ENCODE measurements at places on chromosomes 4 and X.

- DNase-seq = no peak
Measured at GRCh38 chrX:33339219-33339618, 127.9 kb upstream of the DMD start.

- DNase-seq = no peak
Measured at GRCh38 chr4:106496061-106496460, 127.5 kb upstream of the GIMD1 start.

- peak; percentile 5 for DNase-seq
Measured at GRCh38 chr4:84750260-84750959, 167.5 kb downstream of the CDS1 start.

DNA sequence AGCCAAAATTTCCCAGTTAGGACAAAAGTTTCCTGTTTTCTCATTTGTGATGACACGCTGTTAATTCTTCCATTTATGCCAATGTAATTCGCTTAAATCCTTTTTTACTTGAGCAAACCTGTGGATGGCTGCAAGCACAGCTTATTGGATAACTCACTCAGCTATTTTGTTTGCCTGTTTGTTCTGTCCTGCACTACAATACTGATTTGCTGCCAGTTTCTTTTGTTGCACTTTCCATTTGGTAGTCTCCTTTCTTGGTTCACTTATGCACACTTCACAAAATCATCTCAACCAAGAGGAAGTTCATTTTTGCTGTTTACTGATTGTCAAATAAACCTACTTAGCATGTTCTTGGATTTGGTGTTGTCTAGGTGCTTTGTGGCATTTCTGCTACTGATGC, 40.3 kb downstream of the MFAP3L start:
- no peak for DNase-seq

DNA sequence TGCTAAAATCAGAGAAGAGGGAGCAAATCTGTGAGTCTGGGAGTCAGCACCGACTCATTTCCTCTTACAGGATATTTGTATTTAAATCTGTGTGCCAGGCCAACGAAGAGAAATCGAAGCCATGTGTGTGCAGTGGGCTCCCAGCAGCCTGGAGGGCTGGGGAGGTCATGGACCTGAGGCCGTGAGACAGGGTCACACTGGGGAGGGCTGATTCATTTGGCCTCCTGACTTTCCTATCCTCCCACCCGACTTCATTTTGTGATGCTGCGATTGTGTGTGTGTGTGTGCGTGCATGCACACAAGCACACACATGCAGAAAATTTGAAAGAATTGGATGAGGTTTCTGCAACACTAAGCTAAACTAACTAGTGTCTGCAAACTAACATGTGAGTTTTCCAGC, 48.7 kb upstream of the STX18 start:
- DNase-seq = no peak

GRCh38 chr4:6357476-6357875, 87.8 kb downstream of the WFS1 start:
- no peak for DNase-seq

DNA sequence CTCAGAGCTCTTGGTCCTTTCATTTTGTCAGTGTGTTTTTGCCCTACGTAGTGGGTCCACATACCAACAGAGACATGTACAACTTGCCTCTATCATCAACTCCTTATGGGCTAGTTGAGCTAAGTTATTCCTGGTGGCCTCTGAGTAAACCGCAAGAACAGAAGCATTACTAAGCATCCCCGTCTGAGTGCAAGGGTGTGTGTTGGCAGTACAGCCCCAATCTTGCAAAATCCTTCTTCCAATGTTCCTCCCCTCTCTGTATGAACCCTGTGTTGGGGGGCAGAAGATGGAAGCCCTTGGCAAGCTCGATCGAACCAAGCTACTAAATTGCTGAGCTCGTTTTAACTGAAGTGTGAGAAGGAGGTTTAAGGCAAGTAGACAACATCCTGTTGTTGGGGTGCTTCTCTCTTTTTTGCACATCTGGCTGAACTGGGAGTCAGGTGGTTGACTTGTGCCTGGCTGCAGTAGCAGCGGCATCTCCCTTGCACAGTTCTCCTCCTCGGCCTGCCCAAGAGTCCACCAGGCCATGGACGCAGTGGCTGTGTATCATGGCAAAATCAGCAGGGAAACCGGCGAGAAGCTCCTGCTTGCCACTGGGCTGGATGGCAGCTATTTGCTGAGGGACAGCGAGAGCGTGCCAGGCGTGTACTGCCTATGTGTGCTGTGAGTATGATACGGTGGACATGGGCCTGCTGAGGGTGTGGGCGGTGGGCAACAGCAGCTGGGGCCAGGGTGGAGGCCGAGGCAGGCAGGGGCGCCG, at the start of gene SH2D1A:
Gene SH2D1A (plus strand): TSS at position 447 of the 760 bp plus-strand sequence. CDS start 80 bp downstream, at position 527.
- DNase-seq = no peak

GRCh38 chr4:104420766-104421165, 73.9 kb downstream of the CXXC4 start:
- DNase-seq = no peak

DNA sequence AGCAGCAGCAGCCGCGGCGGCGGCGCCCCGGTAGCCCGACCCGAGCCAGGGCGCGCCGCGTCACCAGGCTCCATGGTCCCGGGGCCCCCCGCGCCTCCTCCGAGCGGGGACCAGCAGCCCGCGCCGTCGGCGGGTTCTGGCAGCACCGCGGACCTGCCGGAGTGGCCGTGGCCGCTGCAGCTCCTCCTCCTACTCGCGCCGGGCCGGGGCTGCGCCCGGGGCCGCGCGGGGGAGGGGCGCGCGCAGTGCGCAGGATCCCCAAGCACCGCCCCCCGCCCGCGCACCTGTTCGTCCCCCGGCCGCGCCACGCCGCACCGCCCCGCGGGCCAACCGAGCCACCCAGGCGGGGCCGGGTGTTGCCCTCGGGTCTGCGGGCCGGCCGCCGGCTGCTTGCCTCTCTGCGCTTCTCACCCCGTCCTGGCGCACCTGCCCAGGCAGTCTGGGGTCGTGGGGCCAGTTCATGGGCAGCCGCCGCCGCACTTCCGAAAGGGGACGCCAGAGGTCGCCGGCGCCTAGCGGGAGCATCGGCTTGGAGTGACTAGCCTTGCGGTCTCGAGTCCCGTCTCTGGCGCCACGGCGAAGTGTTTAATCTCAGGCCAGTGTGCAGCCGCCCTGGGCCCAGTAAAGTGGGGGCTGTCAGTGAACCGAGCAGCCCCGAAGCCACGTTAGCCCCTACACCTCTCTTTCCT, at the start of gene SLC9A7:
Gene SLC9A7 (minus strand): TSS at position 163 of the 689 bp plus-strand sequence. CDS start 89 bp downstream, at position 74.
- no peak for DNase-seq

DNA sequence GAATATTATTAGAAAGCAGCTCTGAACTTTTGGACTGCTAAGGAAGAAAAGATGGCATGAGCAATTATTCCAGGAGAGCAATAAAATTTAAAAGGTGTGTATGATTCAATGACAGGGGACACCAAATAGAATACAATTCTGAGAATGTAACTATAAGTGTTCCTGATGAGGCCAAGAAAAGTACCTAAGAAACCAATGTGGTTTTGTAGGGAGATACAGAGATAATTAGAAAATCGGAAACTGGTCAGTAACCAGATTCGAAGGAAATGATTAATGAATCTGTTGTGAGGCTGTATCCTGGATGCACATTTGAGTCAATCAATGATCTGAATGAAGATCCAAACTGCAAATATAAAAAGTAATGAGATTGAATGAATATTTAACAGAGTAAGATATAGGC, 6.0 kb downstream of the NOA1 start:
- no peak for DNase-seq

- no peak for DNase-seq
Measured at GRCh38 chrX:154802947-154803346, 2.3 kb downstream of the MPP1 start.

DNA sequence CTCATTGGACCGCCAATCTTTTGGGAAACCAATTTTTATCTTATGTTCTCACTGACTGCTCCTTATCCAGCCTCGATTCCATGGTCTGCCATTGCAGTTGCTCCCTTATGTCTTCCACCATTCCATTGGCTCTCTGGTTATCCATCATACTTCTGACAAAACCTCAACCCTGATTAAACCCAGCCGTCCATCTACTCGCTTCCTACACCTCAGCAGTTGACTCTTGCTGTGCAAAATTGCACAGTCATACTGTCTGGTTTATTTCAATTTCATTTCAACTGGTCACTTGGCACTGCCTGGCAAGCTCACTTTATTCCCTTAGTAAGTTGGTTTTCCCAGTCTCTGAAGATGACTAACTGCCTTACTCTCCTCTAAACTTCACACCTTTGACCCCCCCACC, 26.2 kb downstream of the ARL9 start:
- DNase-seq = no peak

DNA sequence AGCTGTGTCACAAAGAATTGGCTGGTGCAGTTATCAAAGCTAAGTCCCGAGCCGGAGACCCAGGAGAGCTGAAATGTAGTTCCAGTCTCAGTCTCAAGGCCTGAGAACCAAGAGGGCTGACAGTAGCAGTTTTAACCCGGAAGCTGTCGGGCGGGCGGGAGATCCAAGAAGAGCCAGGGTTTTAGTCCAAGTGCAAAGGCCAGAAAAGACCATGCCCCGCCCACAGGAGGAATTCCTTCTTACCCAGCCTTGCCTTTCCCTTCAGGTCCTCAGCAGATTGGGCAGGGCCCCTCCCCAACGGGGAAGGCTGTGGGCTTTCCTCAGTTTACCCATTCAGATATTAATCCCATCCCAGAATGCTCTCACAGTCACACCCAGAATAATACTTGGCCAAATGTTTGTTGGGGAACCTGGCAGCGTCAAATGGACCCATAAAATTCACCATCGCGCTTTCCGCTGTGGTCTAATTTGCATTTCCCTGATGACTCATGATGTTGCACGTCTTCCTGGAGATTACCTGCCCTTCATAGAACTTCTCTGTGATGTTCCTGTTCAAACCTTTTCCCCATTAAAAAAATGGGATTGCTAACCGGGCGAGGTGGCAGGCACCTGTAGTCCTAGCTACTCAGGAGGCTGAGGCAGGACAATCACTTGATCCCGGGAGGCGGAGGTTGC, 16.2 kb downstream of the MAEA start:
- no peak for DNase-seq

DNA sequence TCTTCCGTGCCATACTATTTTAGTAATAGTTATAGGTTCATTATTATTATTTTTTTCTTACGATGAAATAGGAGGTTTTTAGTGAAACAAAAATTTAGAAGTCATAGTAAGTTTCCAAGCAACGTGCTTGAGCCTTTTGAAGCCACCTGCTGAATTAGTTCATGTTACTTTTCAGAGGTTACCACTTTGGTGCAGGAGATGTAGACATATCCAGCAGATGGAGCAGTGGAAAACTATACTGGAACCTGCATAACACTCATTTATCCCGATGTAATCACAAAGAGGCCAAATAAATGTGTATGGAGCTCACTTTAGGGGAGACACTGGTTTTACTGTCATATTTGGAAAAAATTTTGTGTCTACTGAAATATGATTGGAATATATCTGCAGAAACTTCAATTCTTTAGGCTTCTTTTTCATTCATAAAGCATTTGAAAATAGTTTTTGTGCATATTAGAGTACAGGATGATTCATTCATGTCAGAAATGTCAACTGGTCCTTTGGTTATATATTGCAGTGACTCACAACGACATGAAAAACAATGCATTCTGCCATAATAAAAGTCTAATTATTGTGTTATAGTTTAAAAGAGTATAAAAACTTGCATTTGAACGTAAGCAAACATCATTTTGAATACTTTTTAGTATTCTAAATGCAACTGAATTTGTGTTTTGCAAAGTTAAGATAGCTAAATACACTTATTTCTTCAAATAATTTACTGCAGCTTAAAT, 2182.9 kb upstream of the TENM3 start:
- DNase-seq = no peak

- DNase-seq = no peak
Measured at GRCh38 chrX:151753313-151754046, 18.9 kb downstream of the CNGA2 start.

- no peak for DNase-seq
Measured at GRCh38 chr4:53601251-53601764, 10.0 kb upstream of the LNX1 start.

GRCh38 chr4:186144198-186144945, 39.9 kb downstream of the FAM149A start:
- DNase-seq = no peak

- DNase-seq = no peak
Measured at GRCh38 chr4:170339522-170339921, 249.8 kb upstream of the AADAT start.

- no peak for DNase-seq
Measured at GRCh38 chr4:124555959-124556358, 156.6 kb downstream of the ANKRD50 start.

Data from GM12864 (cell line).